Inflammatory macrophage (primary cell): ENCODE measurements at places on chromosomes 16 and 17.
A peak's percentile ranks its signal among the peaks of the same experiment; 100 is the strongest.

DNA sequence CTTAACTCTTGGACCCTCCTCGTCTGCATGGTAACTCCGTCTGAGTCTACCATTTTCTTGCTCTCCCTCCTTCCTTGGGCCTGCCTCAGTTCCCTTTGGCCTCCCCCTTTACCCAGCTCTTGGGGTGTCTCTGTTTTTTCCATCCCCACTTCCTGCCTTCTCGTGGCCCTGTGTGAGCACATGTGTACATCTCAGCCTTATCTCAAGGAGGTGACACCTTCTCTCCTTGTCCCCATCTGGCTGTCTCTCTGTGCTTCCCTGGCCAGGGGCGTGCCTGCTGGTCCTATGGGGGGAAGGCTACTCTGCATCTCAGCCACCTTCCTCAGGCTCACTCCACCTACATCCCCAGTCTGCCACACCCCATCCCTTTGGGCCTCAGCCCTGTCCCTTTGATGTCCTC is 6.6 kb downstream of the CTF1 start:
- no peak for DNase-seq

DNA sequence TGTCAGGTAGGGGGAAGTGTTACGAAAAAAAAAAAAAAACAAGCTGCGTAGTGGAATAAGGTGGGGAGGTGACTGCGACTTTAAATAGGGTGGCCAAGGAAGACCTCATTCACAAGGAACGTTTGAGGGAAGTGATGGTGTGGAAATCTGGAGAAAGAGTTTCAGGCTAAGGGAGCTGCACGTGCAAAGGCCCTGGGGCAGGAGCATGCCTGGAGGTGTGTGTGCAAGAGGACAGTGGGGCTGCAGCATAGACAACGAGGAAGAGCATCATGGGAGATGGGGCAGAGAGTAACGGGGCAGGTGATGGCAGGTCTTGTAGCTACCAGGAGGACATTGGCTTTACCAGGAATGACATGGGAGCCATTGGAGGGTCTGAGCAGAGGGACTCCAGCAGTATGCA is 12.0 kb downstream of the GSG1L start:
- DNase-seq, result no peak

GRCh38 chr17:39209317-39210092 is 9.4 kb downstream of the RPL19 start:
- DNase-seq, result peak; percentile 47

- no peak for DNase-seq
These were observed 212.3 kb upstream of the CHMP6 start for GRCh38 chr17:80779336-80779735.

DNA sequence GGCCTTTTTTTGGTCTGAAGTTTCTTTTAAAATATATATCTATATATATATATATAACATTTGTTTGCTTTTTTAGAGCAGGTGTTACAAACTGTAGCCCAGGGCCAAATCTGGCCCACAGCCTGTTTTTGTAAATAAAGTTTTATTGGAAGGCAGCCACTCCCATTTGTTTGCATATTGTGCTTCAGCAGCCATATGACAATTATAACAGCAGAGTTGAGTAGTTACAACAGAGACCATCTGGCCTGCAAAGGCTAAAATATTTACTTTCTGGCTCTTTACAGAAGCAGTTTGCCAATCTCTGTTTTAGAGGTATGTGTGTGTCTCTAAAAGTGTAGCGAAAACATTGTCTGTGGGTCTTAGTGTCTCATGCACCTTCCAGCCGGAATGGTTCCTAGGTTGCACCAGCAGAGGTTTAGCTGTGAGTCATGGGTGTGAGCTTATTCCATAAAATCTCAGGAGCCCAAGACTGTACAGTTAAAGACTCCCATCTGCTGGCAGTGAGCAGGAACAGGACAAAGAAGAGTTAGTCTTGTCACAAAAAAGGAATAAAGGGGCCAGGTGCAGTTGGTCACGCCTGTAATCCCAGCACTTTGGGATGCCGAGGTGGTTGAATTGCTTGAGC is 23.8 kb downstream of the LCMT1 start:
- no peak for DNase-seq

GRCh38 chr17:65018610-65019316 is 37.8 kb downstream of the GNA13 start:
- no peak for DNase-seq

DNA sequence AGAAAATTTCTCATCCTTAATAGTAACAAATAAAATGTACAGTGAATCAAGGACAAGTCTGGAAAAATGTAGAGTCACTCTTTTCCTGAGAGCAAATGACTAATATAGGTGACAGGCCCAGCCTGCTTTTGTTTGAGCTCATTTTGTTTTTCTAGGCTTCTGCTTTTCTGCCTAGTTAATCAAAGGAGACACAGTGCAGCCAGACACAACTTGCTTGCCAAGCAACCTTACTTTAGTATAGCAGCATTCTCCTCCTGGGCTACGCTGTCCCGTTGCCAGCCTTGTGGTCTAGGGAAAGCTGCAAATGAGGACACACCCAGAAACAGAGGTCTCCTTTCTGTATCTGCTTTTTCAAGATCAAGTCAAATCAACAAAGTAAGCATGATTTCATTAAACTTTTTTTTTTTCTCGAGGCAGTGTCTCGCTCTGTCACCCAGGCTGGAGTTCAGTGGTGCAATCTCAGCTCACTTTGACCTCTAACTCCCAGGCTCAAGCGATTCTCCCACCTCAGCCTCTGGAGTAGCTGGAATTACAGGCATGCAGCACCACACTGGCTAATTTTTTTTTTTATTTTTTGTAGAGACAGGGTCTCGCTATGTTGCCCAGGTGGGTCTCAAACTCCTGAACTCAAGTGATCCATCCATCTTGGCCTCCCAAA is 17.2 kb downstream of the GINS3 start:
- no peak for DNase-seq

GRCh38 chr16:25988882-25989281 is 297.1 kb downstream of the HS3ST4 start:
- DNase-seq, result no peak

- DNase-seq, result no peak
These were observed at the start of gene MFSD6L for GRCh38 chr17:8798846-8799569. MFSD6L (minus strand) TSS chr17:8799365; CDS start chr17:8799120, 245 bp downstream.

DNA sequence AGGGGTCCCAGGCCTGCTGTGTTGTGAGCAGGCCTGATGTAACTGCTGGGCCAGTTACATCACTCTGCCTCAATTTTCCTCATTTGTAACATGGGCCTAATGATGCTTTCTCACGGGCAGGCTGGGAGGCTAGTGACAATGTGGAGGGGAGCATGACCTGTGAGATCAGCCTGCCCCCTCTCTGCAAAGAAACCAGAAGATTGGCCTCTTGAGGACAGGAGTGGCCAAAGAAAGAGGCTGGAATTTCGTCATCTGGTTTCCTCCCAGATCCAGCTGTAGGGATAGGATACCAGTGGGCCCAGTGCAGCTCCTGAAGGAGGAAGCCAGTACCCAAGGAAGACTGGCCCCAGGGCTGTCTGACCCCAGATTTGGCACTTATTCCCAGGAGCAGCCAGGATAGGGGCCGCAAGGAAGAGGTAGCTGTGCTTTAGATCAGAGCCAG is 615 bp upstream of the SREBF1 start:
- peak; percentile 46 for DNase-seq

DNA sequence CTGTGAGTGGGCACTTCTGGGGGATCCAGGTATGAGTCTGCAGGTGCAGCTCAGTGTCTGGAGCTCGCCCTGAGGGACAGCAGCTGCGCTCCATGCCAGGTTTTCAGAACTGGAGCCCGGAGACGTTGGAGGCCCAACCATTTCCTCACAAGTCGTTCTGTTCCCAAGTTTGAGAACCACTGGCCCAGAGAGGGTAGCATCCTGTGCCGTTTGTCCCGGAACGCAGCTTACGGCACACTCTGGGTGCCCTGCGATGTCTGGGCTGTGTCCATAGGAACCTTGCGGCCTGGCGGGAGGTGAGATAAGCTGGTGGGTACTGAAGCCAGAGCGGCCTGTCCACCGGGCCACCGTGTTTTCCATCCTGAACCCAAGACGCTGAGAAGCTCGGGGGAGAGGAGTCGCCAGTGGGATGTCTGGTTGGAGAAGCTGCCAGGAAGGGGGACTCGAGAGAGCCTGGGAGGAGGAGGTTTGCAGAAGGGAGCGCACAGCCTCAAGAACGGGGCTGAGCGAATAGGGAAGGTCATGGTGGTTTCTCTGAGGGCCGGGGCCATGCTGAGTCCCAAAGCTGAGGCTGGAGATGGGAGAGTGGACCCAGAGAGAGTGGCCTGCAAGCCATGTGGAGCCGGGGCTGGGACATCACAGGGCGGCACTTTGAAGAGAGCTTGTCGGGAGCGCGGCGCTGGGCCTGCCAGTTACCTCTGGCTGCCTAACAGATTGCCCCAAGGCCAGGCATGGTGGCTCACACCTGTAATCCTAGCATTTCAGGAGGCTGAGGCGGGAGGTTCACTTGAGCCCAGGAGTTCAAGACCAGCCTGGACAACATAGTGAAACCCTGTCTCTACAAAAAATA is 211.0 kb upstream of the GSE1 start:
- no peak for DNase-seq

DNA sequence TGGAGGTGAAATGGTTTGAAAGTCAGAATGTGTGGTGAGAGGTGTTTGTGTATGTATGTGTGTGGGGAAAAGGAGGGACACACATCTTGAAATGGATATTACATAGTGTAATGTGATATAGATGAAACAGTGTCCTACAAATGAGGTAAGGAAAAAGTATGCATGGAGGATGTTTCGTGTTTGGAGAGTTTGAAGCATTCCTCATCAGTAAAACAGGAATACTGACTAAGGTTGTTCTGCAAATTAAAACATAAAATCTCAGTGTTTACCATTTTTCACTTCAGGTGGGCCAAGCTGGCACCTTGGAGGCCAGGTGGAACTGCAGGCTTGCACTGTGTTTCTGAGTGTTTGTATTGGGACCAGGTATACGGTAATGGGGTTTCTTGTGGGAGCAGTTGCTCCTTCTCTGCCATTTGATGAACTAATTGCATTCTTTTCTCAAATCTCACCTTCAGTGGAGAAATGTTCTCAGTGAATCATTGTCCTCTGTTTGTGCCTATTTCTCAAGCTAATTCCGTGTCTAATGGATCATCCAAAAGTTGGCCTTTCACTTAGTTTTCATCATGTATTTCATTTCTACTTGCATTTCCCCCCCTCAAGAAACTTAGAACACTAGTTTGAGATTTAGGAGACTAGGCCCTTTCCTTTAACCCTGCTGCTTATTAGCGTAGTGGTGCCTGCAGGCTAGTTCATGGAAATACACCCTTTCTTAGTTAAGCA is 8.2 kb upstream of the TBKBP1 start:
- DNase-seq, result no peak

DNA sequence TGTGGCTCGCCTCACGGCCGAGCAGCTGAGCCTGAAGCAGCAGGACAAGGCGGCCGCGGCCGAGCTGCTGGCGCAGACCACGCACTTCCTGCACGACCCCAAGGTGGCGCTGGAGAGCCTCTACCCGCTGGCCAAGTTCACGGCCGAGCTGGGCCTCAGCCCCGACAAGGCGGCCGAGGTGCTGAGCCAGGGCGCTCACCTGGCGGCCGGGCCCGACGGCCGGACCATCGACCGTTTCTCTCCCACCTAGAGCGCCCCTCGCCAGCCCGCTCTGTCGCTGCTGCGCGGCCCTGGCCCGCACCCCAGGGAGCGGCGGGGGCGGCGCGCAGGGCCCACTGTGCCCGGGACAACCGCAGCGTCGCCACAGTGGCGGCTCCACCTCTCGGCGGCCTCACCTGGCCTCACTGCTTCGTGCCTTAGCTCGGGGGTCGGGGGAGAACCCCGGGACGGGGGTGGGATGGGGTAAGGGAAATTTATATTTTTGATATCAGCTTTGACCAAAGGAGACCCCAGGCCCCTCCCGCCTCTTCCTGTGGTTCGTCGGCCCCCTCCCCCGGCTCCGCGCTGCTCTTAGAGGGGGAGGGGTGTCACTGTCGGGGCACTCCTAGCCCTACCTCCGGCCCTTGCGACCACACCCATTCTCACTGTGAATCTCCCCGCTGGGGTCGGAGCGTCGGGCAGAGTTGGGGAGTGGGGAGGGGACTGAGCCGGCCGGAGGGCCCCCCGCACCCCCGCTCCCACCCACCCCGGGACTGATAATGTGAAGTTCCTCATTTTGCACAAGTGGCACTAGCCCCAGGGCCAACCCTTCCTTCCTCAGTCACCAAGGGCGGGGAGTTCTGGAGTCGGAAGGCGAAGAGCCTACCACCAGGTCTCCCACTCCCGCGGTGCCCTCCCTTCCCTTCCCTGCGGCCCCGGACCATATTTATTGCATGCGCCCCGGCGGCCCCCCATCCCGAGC is 4.0 kb downstream of the HIC1 start:
- DNase-seq, result peak; percentile 89

- no peak for DNase-seq
These were observed 1026.4 kb downstream of the KCNJ18 start for GRCh38 chr17:22718689-22719088.

GRCh38 chr16:69880640-69881133 is 70.4 kb upstream of the CLEC18A start:
- no peak for DNase-seq

DNA sequence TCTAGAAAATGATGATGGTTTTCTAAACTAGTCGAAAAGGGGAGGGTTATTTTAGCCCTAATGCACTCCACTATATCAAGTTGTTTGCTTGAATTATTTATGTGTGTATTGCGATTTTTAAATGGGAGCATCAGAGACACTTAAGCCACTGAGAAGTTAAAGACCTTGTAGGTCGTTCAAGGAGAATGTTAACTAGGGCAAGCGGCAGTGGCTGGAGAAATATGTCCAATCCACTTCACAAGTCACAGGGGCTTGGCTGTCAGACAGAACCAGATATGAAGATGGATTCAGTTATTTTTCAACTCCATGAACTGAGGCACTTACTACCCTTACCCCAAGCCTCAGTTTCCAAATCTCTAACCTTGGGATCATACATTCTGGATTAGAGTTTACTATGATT is 702.0 kb downstream of the CDH11 start:
- no peak for DNase-seq
